CD4-positive, alpha-beta T cell (primary cell): ENCODE measurements at places on chromosomes 16 and 17. TPM values are rescaled to one million over a fixed set of nuclear protein-coding genes. Genes with fewer than 3 reads are reported as not detected.
A peak's percentile ranks its signal among the peaks of the same experiment; 100 is the strongest.

Gene NPIPA3
- total RNA-seq, result 1.6 TPM

GRCh38 chr17:41925991-41926590 is 4.3 kb upstream of the ODAD4 start:
- DNase-seq, result no peak

DNA sequence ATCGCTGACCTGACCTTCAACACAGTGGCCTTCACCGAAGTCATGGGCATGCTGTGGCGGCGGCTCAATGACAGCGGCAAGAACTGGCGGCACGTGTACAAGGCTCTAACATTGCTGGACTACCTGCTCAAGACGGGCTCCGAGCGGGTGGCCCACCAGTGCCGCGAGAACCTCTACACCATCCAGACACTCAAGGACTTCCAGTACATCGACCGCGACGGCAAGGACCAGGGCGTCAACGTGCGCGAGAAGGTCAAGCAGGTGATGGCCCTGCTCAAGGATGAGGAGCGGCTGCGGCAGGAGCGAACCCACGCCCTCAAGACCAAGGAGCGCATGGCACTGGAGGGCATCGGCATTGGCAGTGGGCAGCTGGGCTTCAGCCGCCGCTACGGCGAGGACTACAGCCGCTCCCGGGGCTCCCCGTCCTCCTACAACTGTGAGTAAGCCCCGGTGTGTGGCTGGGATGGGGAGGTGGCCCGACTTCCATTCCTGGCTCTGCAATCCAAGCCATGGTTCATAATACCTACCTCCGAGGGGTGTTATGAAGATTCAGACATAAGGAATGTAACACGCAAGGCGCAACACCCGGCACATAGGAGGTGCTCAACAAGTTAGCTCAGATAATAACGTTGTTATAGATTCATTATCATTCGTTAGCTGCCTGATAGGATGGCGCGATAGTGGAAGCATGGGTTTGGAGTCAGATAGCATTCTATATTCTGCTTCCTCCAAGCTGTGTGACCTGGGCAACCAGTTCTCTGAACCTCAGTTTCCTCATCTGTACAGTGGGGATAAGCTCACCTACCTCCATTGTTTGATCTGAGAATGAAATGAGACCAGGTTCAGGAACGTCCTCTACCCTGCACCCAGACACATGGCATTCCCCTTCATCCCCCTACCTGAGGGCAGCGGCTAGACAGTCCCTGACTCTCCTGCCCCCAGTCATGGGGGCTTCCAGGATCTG is 4.4 kb downstream of the EPN3 start:
- no peak for DNase-seq

DNA sequence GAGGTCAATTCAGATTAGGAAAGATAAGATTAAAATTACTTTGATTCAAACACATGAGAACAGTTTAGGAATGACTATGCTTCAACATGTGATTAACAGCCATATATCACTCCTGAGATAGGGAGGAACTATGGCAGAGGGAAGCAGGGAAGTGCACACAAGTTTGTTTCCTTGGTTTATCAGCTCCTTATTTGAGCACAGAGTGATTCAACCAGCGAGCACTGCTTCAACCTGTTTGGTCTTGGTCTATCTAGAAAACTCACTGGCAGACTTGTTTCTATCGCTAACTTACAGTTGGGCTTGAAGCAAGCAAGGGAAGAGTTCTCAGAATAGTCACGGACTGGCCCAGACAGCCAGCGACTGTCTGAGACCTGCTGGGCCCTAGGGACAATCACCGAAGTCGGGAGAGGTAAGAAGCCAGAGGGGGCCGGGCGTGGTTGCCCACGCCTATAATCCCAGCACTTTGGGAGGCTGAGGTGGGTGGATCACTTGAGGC is 23.5 kb downstream of the TUBG1 start:
- DNase-seq, result no peak

- no peak for DNase-seq
Measured at GRCh38 chr17:33811984-33812577, 443.0 kb upstream of the CCL2 start.

Gene DECR2
- 7.0 TPM for total RNA-seq

Gene KSR1
- total RNA-seq, result 25.3 TPM

- DNase-seq, result peak; percentile 62
Measured at GRCh38 chr17:47821424-47822391, at the start of gene OSBPL7. Gene OSBPL7 (minus strand): TSS chr17:47821794. CDS start chr17:47820278, 1,516 bp downstream.

DNA sequence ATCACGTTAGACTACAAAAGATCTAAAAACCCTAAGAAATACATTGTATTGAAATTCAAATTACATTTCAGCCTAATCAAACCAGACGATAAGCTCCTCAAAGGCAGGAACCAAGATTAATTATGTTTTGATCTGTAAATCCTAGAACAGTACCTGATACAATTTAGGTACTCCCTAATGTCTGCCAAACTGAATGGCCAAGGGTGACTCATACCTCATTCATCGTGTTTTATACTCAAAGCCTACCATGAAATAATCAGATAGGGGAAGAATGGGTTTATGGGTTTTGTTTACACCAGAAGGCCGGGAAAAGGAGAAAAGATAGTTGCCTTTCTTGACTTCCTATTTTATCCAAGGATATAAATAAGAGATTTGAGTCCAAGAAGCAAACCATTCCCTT is 19.3 kb downstream of the MMD start:
- DNase-seq, result no peak

DNA sequence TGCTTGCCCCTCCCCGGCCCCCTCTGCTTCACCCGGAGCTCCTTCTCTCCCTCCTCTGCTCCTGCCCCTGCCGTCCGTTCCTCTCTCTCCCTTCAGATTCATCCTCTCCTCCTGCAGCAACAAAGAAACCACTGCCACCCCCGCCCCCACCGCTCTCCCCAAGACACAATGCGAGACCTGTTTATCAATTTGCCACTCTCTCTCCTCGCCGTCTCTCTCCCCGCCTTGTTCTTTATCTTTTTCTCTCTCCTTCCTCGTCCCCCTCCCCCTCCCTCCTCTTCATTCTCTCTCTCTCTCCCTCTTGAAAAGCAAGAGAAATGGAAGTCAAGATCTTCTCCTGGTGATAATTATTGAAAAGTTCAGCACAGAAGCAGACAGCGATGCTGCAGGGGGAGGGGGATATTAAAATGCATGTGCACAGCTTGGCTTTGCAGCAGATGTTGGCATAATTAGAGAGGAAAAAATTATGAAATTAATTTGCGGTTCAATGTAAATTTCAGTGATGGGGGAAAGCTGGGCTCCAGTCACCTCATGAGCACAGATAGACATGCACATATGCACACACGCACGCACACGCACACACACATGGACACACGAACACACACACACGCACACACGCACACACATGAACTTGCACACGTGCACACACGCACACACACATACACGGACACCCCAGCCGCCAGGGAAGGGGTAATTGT is 58.1 kb upstream of the CBFA2T3 start:
- DNase-seq, result no peak

Gene RAD51D
- total RNA-seq, result 6.2 TPM

DNA sequence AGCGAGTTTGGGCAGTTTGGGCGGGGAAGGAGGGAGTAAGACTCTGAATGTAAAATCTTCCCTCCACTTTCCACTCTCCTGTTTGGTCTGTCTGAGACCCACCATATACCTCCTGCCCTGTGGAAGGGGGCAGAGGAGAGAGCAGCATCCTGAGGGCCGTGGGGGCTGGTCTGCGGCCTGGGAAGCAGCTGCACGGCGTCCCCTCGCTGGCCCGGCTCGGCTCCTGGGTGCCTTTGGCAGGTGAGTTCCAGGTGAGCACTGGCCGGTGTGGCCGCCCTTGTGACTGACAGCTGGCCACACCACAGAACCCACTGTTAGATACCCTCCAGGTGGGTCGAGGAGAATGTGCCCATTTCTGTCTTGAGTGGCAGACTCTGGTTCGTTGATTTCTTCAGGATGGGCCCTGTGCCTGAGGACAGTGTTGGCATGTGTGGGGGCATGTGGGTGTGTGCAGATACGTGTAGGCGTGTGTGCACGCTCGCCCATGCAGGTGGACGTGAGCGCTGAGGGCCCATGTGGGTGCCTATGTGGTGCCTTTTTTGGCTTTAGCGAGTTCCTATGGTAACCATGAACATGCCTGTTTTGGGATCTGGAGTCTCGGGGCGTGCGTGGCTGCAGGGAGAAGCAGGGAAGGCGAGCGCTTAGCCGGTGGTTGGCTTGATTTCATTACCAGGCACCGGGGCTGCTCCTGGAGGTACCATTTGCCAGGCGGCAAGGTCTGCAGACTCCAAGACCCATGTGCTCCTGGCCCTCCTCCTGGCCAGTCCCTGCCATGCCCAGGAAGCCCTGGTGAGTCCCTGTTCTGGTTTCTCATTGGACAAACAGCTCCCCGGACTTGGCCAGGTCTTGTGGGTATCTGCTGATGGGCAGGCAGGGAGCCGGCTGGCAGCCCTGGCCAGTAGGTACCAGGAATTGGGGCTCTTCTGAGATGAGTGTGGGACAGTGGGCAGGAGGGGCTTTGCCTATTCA is 12.4 kb downstream of the RAP1GAP2 start:
- DNase-seq, result no peak

- DNase-seq, result peak; percentile 40
Measured at GRCh38 chr17:49575679-49576087, at the start of gene NXPH3. Gene NXPH3 (plus strand): TSS chr17:49575871. CDS start chr17:49576220, 349 bp downstream.

DNA sequence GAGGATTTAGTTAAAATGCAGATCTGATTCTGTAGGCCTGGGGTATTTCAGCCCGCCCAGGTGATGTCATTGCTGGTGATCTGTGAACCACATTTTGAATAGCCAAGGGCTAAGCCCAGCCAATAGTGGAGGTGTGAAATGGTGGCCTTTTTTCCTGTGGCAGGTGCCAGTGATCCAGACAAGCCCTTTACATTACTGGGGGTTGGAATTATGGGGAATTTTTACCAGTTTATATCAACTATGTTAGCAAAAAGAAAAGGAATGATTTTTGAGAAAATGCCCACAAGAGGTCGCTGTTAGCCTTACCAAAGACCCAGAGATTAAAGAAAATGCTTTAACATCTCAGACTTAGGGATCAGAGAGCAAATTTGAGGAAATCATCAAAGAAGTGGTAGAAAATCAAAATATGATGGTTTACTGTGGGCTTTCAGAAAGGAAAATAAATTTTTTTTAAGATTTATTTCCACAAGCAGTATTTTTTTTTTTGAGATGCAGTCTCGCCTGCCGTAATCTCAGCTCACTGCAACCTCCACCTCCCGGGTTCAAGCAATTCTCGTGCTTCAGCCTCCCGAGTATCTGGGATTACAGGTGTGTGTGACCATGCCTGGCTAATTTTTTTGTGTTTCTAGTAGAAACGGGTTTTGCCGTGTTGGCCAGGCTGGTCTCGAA is 3.9 kb downstream of the VPS35L start:
- DNase-seq, result no peak

Gene CACNA1H
- 5.7 TPM for total RNA-seq

GRCh38 chr16:22189473-22190080 is 16.5 kb upstream of the EEF2K start:
- no peak for DNase-seq

DNA sequence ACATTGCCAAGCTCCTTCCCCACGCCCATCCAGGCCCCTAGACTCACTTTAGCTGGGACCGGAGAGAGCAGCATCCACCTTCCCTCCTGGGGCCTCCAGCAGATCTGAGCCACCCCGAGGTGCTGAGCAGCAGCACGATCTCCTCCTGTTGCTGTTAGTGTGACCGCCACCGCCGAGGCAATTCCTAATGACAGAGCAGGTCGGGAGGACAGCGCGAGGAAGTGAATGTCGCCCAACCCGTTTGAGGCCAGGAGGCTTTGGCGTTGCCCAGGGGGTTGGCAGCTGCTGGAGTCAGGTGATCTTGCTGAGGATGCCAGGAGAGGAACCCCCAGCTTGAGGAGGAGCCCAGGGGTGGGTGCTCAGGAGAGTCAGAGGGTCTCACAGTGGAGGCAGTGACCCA is at the start of gene RNF222:
RNF222 (minus strand) TSS at position 192 of the 400 bp plus-strand sequence. CDS start 4,366 bp downstream, outside the sequence.
- DNase-seq, result no peak

DNA sequence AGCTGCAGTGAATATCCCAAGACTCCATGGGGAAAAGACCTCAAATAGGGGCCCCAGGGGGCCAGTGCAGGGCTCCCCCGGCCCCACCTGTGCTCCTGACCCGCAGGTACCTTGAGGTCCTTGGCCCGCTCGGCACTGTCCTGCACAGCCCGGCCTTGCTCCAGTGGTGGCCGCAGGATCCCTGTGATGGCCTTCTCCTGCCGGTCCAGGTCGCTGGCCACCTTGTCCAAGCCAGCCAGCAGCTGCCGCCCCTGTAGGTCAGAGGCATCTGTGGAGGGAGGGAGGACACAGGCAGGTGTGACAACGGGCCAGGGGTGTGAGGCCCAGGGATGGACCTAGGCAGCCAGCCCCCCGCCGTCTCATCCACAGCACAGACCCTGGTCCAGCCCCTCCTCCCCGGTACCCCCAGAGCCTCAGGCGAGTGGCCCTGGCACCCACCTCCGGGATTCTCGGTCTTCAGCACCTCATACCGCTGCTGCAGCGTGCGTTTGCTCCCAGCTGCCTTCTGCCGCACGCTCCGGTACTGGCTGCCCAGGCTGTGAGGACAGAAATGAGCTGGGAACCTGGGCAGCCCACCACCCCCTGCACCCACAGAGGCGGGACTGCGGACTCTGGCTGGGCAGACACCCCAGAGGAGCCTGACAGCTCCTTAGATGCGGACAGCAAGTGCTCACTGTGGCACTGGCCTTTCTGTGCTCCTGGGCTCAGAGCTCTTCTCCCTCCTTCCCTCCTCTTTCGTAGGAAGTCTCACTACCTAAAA is 43.7 kb downstream of the PPL start:
- DNase-seq, result no peak

- no peak for DNase-seq
Measured at GRCh38 chr17:50903604-50904517, 37.7 kb upstream of the TOB1 start.

Gene RMI2
- total RNA-seq, result 1.5 TPM

Gene HEATR9
- total RNA-seq, result 0.61 TPM

- DNase-seq, result no peak
Measured at GRCh38 chr16:734981-735881, 5.6 kb downstream of the CIAO3 start.

Gene LPO
- total RNA-seq, result not detected
